ENCODE measurements at places on chromosomes 16 and 17. TPM values are rescaled to one million over a fixed set of nuclear protein-coding genes. Genes with fewer than 3 reads are reported as not detected.

The KRT15 gene
- not detected for total RNA-seq

The UBALD1 gene
- total RNA-seq: 20.4 TPM

The ABCA9 gene
- 100 TPM for total RNA-seq

- DNase-seq: no peak
- H3K36me3 ChIP-seq: no peaks in the 10 kb centered on the region
- no peaks in the 10 kb centered on the region for H3K27me3 ChIP-seq
- H3K4me1 ChIP-seq: no peaks in the 10 kb centered on the region
- no peak overlapping the region for H3K27ac ChIP-seq
Measured at GRCh38 chr17:9132944-9133610, 111.8 kb downstream of the NTN1 start.

GRCh38 chr17:42402117-42402516, 13.9 kb upstream of the STAT3 start:
- H3K4me3 ChIP-seq: no peak overlapping the region
- peak overlapping the region; percentile 9 for H3K27ac ChIP-seq
- peaks cover 5% of the 10 kb centered on the region for H3K36me3 ChIP-seq
- H3K27me3 ChIP-seq: no peaks in the 10 kb centered on the region
- no peaks in the 10 kb centered on the region for H3K4me1 ChIP-seq
- no peak for DNase-seq

- H3K27me3 ChIP-seq: no peaks in the 10 kb centered on the region
- no peak overlapping the region for H3K27ac ChIP-seq
- H3K4me3 ChIP-seq: no peak overlapping the region
- peak; percentile 46 for DNase-seq
Measured at GRCh38 chr17:51115179-51115578, 5.5 kb downstream of the SPAG9 start.

DNA sequence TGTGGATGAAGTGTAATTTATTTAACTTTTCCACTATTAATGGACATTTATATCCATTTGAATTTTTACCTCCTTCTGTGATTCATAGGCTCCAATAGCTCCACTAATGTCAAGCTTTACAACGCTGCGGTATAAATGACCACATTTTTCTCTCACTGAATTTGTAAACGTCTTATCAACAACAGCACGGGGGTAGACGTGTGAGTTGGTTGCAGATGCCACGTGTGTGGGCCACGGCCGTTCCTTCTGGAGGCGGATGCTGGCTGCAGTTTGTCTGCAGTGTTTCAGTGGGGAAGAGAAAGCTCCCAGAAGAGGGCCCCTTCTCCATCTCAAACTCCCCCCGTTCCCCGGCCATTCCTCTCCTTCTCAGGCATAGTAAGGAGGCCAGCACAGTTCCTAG, 68.2 kb upstream of the XYLT1 start:
- H3K4me1 ChIP-seq: no peaks in the 10 kb centered on the region
- H3K27ac ChIP-seq: no peak overlapping the region
